A549 treated with CORT108297 at 1 μM for 4 hours (cell line): ENCODE measurements at places on chromosomes 6 and 20. TPM values are rescaled to one million over a fixed set of nuclear protein-coding genes. Genes with fewer than 3 reads are reported as not detected.

GGTLC1 gene
- not detected in 5 replicates for total RNA-seq

ID4 gene
- total RNA-seq: 1.1 to 1.6 TPM (median 1.3 TPM) in 5 replicates

KCNK16 gene
- not detected in 5 replicates for total RNA-seq

MYCT1 gene
- 0.03 to 0.14 TPM (median 0.03 TPM) in 5 replicates for total RNA-seq

ABHD12 gene
- 83.3 to 114 TPM (median 109 TPM) in 5 replicates for total RNA-seq

TAGAP gene
- not detected in 5 replicates for total RNA-seq

SYNGAP1 gene
- total RNA-seq: 3.2 to 6.4 TPM (median 5.2 TPM) in 5 replicates

RRBP1 gene
- total RNA-seq: 84.9 to 111 TPM (median 105 TPM) in 5 replicates
